Stimulated activated CD4-positive, alpha-beta T cell treated with anti-CD3 and anti-CD28 coated beads, Interleukin-2, amount 100 ng/mL, for 48 hours (primary cell): ENCODE measurements at places on chromosomes 5 and 9.

DNA sequence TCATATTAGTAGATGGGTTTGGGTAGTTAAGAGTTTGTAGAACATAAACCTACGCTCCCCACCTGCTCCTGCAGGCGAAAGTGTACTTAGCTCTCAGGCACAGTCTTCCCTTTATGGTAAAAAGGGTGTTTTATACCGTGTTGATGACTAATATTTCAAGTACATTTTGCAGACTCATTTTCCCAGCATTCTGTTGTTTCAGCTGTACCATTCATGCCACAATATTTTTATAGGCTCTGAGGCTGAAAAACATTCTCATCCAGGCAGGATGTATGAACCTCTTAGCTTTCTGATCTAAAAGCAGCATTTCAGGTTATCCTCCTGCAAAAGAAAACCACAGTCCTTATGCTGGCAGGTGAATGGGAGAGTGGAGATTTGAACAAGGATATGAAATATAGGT lies 231.4 kb downstream of the NR2F1-AS1 start:
- DNase-seq, result no peak

GRCh38 chr9:14522627-14523379 lies 170.4 kb downstream of the ZDHHC21 start:
- DNase-seq, result no peak

DNA sequence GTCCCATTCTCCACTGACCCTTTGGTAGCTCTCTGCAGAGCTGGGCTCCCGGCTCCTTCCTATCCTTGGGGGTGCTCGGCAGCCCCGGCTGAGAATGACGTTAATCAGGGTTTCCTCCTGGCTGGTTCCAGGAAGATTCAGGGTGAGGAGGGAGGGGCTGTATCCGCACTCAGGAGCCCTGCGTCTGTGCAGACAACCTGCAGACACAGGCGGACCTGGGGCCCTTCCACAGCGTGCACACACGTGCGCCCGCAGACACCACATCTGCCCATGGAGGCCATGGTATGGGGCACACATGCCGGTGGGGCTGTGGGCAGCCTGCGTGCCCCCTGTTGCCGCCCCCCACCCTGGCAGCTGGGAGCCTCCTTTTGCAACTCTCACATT lies 66.6 kb upstream of the RNU6ATAC start:
- no peak for DNase-seq

- DNase-seq, result no peak
Measured at GRCh38 chr5:135739383-135739981, 95.0 kb upstream of the SLC25A48 start.

GRCh38 chr9:129583308-129584038 lies 37.4 kb downstream of the C9orf50 start:
- no peak for DNase-seq

DNA sequence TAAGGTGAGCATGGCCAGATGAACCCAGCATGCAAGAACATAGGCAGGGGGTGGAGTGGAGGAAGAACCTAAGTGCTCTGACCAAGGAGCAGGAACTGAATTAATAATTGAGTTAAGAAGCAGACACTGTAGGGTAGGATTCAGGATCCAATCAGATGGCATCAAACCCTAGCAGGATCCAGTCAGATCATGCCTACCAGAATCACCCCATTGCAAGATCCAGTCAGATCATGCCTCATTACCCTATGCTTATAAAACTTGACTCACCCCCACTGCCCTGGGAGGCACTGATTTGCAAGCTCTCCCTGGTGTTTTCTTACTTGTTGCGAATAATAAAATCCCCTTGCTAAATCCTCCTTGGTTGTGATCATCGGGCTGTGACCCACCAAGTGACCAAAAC lies 19.7 kb downstream of the TUSC1 start:
- DNase-seq, result no peak

DNA sequence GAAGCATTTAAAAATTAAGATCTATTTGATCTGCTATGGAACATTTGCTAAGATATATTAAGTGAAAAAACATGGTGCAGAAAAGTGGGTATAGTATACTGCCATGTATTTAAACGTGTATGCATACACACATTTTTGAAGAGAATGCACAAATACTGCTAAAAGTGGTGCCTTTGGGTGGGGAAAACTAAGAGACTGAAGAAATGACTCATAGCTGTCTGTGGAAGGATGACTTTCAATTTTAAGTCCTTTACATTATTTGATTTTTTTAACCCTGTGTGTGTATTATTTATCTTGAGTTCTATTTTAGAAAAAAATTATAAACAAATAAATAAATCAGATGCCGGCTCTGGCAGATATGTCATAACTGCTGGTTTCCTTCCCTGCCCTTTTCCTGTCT lies 120.7 kb upstream of the SLIT3 start:
- DNase-seq, result no peak

DNA sequence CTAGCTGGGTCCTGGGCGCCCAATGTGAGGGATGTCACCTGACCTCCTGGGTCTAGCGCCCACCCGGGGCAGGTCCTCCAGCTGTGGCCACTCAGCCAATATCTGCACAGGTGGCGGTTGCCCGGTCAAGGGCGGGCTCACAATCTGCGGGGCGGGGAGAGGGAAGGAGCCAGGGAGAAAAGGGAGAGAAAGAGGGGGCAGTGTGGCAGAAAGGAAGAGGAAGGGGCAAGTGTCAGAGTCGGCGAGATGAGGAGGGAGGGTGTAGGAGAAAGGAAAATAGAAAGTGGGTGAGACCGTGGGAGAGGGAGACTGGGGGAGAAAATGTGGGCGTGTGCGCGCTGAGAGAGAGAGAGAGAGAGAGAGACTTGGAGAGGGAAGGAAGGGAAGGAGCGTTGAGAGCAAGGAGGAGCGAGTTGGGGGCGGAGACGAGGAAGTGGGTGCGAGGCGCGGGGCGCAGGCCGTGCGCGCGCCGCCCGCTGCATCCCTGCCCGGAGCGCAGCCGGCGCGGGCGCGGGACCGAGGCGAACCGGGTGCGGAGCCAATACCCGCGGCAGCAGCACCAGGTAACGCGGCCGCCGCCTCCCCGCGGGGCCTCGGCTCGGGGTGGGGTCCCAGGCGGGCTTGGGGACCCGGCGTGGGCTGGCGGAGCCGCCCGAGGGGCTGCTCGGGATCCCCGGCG lies at the start of gene HRH2:
HRH2 (plus strand) TSS at position 479 of the 679 bp plus-strand sequence. CDS start 25,163 bp downstream, outside the sequence.
- peak; percentile 46 for DNase-seq

DNA sequence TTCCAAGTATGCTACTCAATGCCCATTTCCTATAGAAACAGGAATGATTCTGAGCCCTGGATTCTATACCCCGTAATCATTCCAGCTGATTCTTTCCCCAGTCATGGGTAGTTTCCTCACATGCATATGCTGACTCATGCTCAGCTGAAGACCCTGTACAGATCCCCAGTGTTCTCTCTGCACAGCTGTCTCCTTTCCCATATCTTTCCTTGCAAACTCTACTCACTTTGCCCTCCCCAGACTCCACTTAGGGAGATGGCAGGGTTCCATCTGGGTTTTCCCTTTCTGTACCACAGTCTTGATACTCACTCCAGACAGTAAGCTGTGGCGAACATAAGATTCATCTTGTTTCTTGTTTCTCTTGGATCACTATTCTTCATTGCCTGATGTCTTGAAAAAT lies 357.6 kb downstream of the RAB3C start:
- no peak for DNase-seq

GRCh38 chr5:57318251-57318650 lies 144.4 kb downstream of the GPBP1 start:
- no peak for DNase-seq

DNA sequence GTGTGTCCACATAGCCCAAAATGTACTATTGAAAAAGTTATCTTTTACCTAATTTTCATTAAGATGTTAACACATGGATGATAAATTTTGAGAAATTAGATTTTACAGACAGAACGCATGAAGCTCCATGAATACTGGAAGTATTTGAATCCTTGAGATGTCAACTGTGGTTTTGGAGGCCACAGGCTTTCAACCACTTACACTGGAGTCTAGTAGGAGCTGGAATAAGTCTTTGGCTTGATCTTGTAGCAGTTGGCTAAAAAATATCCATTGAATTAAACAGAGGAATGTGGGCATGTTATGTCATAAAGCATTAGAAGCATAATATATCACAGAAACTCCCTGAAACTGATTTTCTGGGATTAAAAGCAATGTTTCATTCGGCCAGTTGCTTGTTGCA lies 52.9 kb downstream of the CAMK4 start:
- no peak for DNase-seq

- DNase-seq, result no peak
Measured at GRCh38 chr5:84450617-84451414, 66.1 kb upstream of the EDIL3 start.

- DNase-seq, result no peak
Measured at GRCh38 chr5:112870966-112871365, 9.9 kb downstream of the SRP19 start.

DNA sequence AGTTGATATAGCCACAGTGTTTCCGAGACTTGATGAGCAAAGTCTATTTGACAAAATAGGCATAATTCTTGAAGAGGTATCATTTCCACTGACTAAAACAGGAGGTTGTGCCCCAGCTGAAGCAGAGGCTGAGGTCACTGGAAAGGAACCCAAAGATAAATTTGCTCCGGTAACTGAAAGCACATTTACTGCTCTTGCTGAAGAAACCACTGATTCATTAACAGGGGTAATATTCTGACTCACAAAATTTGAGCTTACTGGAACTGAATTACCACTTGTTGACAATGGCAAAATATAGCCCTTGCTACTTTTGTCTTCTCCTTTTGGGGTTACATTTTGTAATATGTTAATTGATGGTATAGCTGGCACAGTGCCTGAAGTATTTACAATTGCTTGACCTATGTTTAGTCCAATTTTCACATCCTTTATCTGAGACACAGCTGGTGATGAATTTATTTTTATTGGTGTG lies 30.2 kb downstream of the MLANA start:
- DNase-seq, result no peak

GRCh38 chr9:37381094-37381741 lies 41.3 kb upstream of the GRHPR start:
- no peak for DNase-seq

- DNase-seq, result no peak
Measured at GRCh38 chr5:53893626-53894025, 333.2 kb downstream of the NDUFS4 start.

DNA sequence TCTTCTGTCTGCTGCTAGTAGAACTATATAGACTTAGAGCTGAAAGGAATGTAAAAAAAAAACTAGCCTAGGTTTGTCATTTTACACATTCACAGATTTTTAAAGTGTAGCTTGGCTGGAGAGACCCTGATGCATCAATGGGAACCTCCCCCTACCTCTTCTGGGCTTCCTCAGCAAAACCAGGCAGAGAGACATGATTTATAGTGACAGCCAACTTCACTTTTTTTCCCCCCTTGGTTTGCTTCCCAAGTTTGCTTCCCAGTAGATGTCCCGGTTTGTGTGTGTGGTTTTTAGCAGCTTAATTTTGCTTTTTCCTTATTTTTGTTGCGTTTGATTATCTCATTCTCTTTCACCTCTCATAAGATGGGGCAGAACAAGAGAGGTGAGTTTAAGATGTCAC lies 1.8 kb downstream of the OTULIN start:
- DNase-seq, result no peak

- no peak for DNase-seq
Measured at GRCh38 chr5:4204276-4205141, 608.9 kb downstream of the IRX1 start.

DNA sequence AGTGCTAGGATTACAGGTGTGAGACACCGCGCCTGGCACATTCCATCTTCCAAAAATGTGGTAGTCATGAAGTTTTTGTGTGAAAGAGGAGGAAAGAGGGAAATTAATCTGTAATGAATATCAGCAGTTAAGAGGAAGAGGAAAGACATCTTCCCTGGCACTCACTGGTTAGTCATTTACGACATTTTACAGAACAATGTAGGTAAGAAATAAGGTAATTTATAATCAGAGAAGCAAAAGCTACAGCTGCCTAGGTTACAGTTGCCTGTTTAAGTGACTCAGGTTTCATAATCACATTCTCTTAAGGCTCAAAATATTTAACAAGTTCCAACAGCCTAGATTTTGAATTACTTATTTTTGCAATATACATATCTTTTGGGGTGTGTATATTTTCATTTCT lies 26.9 kb downstream of the CNOT6 start:
- DNase-seq, result no peak

- no peak for DNase-seq
Measured at GRCh38 chr5:5301176-5301575, 121.3 kb upstream of the ICE1 start.

DNA sequence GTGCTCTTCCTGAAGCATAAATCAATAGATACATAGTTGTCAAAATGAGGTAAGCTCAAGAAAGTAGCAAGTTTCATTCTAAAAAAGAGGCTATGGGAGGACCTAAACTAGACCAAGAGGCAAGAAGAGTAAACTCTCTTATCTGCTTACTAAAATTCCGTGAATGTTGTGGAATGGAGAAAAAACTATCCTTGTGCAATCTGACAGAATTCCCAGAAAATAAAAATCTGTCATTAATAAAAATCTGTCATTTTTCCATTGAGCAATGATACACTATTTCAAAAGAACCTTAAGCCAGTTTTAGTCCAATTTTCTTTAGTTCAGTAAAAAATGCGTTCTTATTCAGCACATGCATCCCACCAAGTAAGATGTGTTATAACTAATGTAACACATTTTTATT lies 15.9 kb upstream of the FANCC start:
- no peak for DNase-seq

DNA sequence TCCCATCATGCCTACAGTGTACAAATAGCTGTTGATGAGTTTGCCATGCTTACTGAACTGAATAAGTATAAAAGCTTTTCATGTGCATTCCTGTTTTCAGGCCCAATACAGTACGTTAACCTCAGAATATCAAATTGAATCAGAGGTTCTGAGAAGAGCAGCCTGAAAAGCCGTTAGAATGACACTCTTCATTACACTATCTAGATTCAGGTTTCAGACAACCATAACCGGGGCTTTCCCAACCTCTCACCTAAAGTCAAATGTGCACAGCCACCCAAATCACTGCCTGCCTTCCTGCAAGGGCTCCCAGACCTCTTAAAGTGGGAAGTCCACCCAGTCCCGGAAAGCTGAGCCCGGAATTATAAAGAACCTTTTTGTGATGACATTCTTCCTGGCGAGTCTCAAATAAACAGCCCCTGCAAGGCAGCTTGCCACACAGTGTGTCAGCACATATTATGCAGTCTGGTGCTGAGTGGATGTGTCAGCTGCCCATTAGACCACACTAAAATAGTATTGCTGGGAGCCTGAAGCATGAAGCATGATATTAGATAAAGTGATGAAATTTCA lies 245.8 kb downstream of the TLE4 start:
- no peak for DNase-seq

DNA sequence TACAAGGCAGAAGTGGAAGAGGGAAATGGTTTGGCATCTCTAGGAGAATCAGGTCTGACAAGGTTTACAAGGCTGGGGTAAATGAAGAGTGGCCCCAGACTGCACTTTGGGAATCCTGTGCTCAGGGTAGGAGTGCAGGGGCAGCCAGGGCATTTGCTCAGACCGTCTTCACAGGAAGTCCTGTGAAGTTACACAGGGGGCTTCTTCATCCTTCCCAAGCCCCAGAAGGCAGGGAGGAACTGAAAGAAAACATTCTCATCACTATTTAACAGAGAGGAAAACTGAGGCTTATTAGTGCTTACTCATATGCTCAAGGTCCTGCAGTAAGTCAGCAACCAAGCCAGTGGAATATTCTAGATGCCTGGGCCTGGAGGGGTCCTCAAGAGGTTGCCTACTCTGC lies 80.7 kb downstream of the NRG2 start:
- DNase-seq, result no peak
